ENCODE measurements at places on chromosomes 4 and X. TPM values are rescaled to one million over a fixed set of nuclear protein-coding genes. Genes with fewer than 3 reads are reported as not detected.

TBC1D1 gene
- 92.7 TPM for total RNA-seq

NDP gene
- total RNA-seq = 1.7 TPM

SLC38A5 gene
- 2.6 TPM for total RNA-seq

- H3K27ac ChIP-seq = peak overlapping the region; percentile 99
- no peaks in the 10 kb centered on the region for H3K27me3 ChIP-seq
- H3K4me1 ChIP-seq = peaks cover 49% of the 10 kb centered on the region
- H3K4me3 ChIP-seq = no peak overlapping the region
- no peaks in the 10 kb centered on the region for H3K36me3 ChIP-seq
These were observed 29.0 kb downstream of the COQ2 start for GRCh38 chr4:83255584-83255983.

DKK2 gene
- 107 TPM for total RNA-seq

FDCSP gene
- total RNA-seq = not detected

Data from chondrocyte (in vitro differentiated cells).